Fibroblast of the aortic adventitia (primary cell): ENCODE measurements at places on chromosomes 11 and 22.

DNA sequence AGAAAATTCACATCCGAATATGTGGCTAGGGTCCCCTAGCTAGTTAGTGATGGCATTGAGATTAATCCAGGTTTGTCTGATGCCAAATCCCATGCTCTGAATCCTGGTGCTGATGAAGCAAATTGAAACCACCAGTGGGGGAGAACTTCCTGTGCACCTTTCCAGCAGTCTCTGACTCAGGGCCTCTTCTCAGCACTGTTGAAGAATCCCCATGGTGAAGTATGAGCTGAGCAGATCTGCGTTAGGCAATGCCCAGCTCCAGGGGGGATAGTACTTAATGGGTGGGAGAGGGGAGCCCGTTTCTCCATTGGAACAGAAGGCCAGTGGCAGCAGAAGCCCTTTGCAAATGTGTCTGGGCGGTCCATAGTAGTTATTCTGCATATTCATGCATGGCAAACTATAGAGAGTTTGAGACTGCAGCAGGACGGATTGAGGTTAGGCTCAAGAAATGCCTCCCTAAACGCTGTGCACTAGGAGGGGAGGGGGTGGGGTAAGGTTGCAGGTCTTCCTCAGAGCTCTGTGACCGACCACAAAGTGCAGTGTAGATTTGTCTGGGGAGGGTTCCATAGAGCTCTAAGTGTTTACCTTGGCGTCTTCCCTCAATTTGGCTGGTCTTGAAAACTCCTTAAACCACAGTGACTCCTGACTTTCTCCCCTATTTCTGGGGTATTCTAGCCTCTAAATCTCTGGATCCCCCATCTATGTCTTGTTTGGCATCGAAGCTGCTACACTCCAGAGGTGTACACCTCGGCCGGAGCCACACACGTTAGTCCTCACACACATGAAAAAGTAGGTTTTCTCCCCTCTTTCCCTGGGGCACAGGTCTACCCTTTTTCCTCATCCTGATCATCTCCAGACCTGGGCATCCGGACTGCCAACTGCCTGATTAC, 4.8 kb downstream of the POU2F3 start:
- DNase-seq: peak; percentile 27

- no peak for DNase-seq
Observed at GRCh38 chr22:48858856-48859255, 968.8 kb downstream of the BRD1 start.

GRCh38 chr11:8312986-8313385, 49.3 kb upstream of the LMO1 start:
- no peak for DNase-seq

DNA sequence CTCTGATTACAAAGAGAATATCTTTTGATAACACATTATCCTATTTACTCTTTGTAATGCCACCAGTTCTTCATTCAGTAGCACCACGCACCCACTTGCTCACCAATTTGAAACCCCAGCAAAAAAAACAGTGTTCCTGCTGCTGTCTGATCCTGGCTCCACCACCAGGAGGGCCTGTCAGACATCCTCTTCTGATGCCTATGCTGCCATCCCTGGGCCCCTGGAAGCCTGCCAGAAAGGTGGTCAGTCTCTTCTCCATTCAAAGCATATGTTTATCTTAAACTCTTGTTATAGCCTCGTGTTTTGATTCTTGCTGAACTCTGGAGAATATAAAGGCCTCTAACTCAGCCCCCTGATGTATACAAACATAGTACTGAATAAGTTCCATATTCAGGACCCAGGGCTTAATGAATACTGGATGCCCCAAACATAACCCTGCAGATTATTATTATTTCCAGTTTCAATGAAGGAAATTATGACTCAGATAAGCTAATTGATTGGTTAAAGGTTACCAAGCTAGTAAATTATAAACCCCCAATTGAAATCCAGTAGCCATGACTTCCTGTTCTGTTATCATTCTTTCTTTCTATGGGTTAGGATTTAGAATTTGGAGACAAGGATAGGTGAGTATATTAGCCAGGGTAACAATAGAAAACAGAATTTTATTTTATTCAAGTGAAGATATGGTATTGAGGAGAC, 116.7 kb downstream of the NTM start:
- no peak for DNase-seq

GRCh38 chr11:67082071-67082791, 25.6 kb downstream of the RHOD start:
- no peak for DNase-seq

DNA sequence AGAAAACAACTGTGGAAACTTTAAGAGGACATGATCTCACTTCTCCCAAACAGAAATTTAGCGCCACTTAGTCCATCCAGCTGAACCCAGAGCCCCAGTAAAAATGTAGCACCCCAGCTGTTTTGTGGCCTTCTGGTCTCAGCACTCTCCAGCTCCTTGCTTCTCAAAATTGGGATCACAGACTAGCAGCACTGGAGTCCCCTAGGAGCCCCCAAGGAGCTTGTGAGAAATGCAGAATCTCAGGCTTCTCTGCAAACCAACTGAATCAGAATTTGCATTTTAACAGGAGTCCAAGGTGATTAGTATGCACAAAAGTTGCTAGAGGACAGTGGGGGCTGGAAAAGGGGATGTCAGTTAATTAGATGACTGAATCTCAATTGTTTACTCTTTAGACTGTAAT, 89.8 kb upstream of the FIBIN start:
- DNase-seq: no peak

DNA sequence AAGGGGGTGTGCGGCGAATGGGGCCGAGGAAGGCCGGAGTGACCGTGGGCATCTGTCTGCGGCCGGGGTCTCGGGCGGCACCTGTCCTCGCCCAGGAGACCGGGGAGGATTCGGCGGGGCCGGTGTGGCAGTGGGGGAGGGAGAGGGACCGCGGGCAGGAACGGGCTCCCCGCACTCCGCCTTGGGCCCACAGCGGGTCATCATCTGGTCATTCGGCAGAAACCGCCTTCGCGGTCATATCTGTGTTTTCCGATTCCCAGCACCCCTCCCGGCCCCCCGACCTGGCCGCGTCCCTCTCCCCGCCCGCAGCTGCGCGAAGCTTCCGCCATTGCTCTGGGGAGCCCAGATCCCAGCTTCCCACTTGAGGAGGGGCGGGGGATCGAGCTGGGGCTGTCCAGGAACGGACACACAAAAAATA, 824 bp upstream of the CBX6 start:
- DNase-seq: peak; percentile 50

GRCh38 chr22:39300186-39300830, 19.1 kb downstream of the RPL3 start:
- no peak for DNase-seq

- DNase-seq: no peak
Observed at GRCh38 chr11:119410501-119410900, 12.5 kb downstream of the THY1 start.

DNA sequence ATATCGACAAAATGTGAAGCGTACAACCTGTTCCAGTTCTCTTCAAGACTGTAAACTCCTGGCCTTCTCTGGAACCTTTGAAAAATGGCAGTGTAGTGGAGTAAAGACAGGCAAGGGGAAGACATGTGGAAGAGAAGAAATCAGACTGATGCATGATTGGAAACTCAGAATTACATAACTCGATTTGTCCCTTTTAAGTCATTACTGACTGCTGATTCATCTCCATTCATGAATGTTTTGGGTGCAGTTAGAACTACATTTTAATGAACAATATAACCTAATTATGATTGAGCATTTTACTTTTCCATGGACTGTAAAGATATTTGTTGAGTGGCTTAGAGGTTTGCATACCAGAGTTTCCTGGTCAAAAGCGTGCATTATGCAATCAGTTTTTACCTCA, 32.9 kb downstream of the FAT3 start:
- no peak for DNase-seq

DNA sequence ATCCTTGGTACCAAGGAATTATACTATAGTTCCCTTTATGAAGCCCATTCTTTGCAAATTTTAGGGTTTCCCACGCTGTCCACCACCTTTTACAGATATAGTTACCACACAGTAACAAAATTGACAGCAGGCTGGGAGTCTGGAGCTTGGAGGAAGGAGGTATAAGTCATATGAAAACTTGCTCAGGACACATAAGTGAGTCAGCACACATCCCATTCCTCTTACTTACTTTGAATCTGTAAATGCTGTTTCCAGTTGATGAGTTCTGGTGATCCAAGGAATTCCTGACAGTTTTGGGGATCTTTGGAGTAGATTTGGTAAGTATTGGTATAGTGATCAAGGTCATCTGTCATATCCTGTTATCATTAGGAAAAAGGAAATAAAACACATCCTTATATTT, 19.2 kb downstream of the GLYAT start:
- no peak for DNase-seq

- no peak for DNase-seq
Observed at GRCh38 chr11:87203907-87204602, 166.3 kb downstream of the TMEM135 start.

DNA sequence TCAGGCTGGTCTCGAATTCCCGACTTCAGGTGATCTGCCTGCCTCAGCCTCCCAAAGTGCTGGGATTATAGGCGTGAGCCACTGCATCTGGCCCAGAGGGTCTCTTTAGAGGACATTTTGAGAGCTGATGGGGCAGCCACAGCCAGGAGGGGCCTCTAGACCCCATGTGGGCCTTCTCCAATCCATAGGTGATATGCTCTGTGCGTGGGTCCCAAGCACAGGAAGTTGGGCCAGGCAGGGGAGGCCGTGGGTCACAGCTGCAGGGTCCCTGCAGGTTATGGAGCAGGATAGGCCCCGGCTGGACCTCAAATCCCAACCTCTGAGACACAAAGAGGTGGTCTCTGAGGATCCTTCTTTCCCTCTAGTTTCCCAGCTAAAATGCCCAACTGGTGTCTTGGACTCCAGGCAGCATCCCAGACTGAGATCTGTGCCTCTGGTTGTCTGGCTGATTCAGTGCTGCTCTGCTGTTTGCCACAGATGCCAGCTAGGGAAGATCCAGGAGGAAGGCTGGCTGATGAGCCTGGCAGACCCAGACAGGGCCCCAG, 1.5 kb downstream of the LRRC75B start:
- DNase-seq: no peak

DNA sequence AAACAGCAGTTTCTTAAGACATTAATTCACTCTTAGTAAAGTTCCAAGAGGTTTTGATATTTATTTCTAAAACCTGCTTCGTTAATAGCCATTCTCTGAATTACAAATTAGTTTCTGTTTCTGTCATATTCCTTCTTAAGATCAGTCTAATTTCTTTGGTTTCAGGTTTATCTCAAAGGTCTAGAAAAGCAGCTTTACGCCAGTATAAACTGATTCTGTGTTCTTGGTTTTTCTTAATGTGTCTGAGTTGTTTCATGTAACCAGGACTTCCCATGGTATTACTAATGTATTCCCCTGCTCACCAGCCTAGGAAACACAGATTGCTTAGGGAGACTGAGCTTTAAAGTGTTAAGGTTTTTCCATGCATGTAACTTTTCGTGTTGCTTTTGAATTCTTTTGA, 6.8 kb upstream of the ACY3 start:
- DNase-seq: no peak

GRCh38 chr11:2097356-2097997, 41.7 kb downstream of the IGF2 start:
- peak; percentile 73 for DNase-seq

GRCh38 chr11:126060757-126061171, 1.9 kb downstream of the CDON start:
- DNase-seq: no peak

GRCh38 chr11:77501758-77502157, 27.9 kb upstream of the PAK1 start:
- no peak for DNase-seq

DNA sequence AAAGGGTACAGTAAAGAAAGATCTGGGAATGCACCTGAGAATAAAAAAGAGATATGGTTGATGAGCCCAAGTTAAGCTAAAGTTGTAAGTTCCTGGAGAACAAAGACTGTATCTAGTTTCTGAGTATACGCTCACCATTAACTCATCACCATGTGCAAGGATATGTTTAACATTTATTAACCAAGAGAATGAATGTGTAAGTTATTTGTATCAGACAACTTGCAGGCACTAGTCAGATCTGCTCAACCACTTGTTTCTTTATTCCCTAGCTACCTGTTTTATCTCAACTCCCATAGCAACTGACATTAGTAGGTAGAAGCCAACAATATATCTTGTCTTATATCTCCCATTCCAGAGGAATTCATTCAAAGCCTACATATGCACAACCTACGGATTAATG, 74.9 kb upstream of the KCNA4 start:
- no peak for DNase-seq

GRCh38 chr11:8039530-8040260, 41.3 kb upstream of the TUB start:
- DNase-seq: no peak

GRCh38 chr22:20857838-20858614, 585 bp downstream of the PI4KA start:
- peak; percentile 76 for DNase-seq

GRCh38 chr22:50481440-50482106, at the start of gene ADM2:
Gene ADM2, plus strand, starts transcription at chr22:50481543. Its CDS starts 305 bp downstream, at chr22:50481848.
- DNase-seq: peak; percentile 39

DNA sequence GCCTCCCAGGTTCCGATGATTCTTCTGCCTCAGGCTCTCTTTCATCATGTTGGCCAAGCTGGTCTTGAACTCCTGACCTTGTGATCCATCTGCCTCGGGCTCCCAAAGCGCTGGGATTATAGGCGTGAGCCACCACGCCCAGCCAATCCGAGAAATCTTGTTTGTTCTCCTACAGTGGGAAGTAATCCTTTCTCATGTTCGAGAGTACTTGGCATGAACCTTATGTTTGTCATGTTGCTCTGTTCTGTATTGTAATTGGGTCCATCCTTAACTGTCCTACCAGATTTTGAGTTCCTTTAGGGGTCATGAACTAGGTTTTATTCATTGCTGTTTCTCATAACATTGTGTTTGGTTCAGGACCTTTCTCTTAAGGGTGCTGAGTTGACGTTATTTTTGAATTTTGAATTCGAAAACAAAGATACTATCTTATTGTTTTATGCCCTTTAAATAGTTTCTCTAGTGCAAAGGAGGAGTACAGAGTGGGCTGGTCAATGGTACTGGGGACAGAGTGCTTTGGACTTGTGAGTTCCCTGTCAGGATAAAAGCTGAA, 113.4 kb upstream of the RRM1 start:
- DNase-seq: no peak

GRCh38 chr11:19573666-19574065, 139.0 kb upstream of the NAV2 start:
- no peak for DNase-seq

DNA sequence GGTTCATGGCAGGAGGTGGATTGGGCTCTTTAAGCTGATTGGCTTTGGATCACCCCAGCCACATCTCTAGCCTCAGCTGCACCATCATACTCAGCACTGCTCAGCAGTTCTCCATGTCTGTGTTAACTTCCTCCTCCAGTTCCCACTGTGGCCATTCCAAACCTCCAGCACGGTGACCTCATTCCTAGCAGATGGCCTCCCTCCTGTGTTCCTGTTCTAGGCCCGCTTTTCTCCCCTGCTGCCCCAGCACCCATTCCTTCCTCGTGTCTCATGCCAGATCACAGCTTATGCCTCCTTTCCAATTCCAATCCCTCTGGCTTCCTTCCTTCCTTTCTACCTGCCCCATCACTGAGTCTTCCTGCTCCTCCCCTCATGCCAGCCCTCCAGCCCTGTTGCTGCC, 96.1 kb downstream of the MICAL2 start:
- DNase-seq: no peak

- no peak for DNase-seq
Observed at GRCh38 chr11:26607725-26608506, 35.9 kb upstream of the MUC15 start.

GRCh38 chr11:45334836-45335235, 48.7 kb upstream of the SYT13 start:
- DNase-seq: no peak
